ENCODE measurements at places on chromosomes 16 and 17.

GRCh38 chr17:1070411-1070810 is 73.5 kb downstream of the TIMM22 start:
- DNase-seq: no peak

- DNase-seq: no peak
Measured at GRCh38 chr17:50099003-50099402, 3.9 kb downstream of the PDK2 start.

GRCh38 chr17:71446645-71447437 is 674.0 kb upstream of the SOX9 start:
- DNase-seq: no peak

- no peak for DNase-seq
Measured at GRCh38 chr17:50913120-50913519, 47.0 kb upstream of the TOB1 start.

- DNase-seq: peak; percentile 86
Measured at GRCh38 chr16:85416228-85417109, 196.7 kb upstream of the GSE1 start.

DNA sequence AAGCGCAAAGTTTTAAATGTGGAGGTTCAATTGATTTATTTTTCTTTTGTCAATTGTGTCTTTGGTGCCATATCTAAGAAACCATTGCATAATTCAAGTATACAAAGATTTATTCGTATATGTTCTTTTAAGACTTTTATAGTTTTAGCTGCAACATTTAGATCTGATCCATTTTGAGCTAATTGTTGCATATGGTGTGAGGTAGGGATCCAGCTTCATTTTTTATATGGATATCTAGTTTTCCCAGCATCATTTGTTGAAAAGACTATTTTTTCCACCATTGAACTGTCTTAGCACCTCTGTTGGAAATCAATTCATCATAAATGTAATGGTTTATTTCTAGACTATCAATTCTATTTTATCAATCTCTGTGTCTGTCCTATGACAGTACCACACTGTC is 2.1 kb upstream of the CCR7 start:
- no peak for DNase-seq

DNA sequence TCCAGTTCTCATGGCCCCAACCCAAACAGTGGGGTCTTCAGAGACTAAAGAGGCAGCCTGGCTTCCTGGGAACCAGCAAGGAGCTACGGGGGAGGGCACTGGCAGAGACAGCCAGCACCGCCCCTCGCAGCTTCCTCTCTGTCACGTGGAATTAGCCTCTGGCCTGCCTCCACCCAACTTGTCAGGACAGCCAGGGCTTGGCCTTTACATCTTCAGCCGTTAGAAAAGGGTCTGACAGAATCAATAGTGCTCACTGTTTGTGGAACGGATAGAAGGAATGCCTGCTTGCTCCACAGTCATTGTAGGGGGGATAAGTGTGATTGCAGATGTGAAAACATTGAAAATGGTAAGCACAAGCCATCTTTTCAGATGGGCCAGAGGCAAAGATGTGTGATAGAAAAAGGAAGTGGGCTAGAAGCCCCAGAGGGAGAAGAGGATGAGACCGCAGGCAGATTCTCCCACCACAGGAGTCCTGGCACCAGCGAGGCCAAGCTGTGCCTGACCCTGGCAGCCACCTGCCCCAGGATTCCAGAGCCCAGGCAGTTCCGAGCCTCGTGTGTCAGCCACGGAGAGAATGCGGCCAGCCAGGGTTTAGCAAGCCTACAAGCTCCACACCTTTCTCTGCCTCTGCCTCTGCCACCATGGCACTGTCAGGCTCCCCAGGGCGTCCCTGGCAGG is 18.6 kb downstream of the GRIN2C start:
- DNase-seq: peak; percentile 30

- DNase-seq: peak; percentile 85
Measured at GRCh38 chr16:11613381-11614303, 26.9 kb upstream of the LITAF start.
